ENCODE measurements at places on chromosomes 2 and 18. TPM values are rescaled to one million over a fixed set of nuclear protein-coding genes. Genes with fewer than 3 reads are reported as not detected.
A peak's percentile ranks its signal among the peaks of the same experiment; 100 is the strongest.

DNA sequence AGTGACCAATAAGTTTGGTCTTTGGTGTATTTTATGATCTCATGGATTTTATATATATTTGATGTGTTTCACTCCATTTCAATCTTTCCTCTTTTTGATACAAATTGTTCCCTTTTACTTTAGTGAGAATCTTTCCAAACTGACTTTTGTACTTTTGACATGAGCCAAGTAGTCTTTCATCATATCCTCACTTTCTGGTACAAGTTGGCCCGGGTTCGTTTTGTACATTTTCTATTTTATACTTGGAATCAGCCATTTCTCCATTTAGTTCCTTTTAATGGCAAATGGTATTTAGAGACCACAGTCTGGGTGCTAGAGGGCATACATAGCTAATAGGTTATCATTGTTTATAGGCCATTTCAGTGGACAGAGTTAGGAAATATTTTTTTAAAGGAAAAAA, 147.9 kb upstream of the MYO3B start:
- DNase-seq, result no peak
- H3K4me3 ChIP-seq, result no peak overlapping the region
- H3K36me3 ChIP-seq, result no peaks in the 10 kb centered on the region

DNA sequence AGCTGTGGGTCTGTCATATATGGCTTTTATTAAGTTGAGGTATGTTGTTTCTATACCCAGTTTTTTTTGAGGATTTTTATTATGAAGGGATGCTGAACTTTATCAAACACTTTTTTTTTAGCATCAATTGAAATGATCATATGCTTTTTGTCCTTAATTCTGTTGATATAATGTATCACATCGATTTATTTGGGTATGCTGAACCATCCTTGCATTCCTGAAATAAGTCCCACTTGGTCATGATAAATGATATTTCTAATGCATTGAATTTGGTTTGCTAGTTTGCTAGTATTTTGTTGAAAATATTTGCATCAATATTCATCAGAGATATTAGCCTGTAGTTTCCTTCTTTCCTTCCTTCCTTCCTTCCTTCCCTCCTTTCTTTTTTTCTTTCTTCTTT, 22.5 kb upstream of the CWC22 start:
- no peak for DNase-seq
- no peaks in the 10 kb centered on the region for H3K27me3 ChIP-seq
- H3K27ac ChIP-seq, result no peak overlapping the region

DNA sequence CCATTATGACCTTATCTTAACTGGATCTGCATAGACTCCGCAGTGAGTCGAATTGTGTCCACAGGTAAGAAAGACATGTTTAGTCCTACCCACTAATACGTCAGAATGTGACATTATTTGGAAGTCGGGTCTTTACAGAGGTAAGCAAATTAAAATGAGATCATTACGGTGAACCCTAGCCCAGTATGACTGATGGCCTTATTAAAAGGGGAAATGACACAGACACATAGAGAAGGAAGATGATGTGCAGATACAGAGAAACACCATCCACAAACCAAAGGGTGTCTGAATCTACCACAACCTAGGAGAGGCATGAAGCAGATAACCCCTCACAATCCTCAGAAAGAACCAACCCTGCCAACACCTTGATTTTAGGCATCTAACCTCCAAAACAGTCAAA, 135.6 kb downstream of the GALNT1 start:
- no peaks in the 10 kb centered on the region for H3K36me3 ChIP-seq
- no peak overlapping the region for H3K27ac ChIP-seq
- no peaks in the 10 kb centered on the region for H3K4me1 ChIP-seq
- no peaks in the 10 kb centered on the region for H3K27me3 ChIP-seq

- no peaks in the 10 kb centered on the region for H3K27me3 ChIP-seq
- H3K4me3 ChIP-seq, result no peak overlapping the region
- no peak overlapping the region for H3K27ac ChIP-seq
- H3K36me3 ChIP-seq, result no peaks in the 10 kb centered on the region
- peaks cover 6% of the 10 kb centered on the region for H3K4me1 ChIP-seq
- no peak for DNase-seq
These were observed 91.7 kb downstream of the ZCCHC2 start for GRCh38 chr18:62614494-62614893.

GRCh38 chr2:203550266-203550665, 15.2 kb upstream of the RAPH1 start:
- no peaks in the 10 kb centered on the region for H3K4me1 ChIP-seq
- DNase-seq, result no peak
- H3K27ac ChIP-seq, result no peak overlapping the region
- no peaks in the 10 kb centered on the region for H3K36me3 ChIP-seq
- no peak overlapping the region for H3K4me3 ChIP-seq

GRCh38 chr2:150639383-150639782, 151.9 kb upstream of the RND3 start:
- no peak overlapping the region for H3K4me3 ChIP-seq
- no peak overlapping the region for H3K27ac ChIP-seq
- H3K4me1 ChIP-seq, result no peaks in the 10 kb centered on the region
- no peaks in the 10 kb centered on the region for H3K27me3 ChIP-seq
- no peaks in the 10 kb centered on the region for H3K36me3 ChIP-seq

DNA sequence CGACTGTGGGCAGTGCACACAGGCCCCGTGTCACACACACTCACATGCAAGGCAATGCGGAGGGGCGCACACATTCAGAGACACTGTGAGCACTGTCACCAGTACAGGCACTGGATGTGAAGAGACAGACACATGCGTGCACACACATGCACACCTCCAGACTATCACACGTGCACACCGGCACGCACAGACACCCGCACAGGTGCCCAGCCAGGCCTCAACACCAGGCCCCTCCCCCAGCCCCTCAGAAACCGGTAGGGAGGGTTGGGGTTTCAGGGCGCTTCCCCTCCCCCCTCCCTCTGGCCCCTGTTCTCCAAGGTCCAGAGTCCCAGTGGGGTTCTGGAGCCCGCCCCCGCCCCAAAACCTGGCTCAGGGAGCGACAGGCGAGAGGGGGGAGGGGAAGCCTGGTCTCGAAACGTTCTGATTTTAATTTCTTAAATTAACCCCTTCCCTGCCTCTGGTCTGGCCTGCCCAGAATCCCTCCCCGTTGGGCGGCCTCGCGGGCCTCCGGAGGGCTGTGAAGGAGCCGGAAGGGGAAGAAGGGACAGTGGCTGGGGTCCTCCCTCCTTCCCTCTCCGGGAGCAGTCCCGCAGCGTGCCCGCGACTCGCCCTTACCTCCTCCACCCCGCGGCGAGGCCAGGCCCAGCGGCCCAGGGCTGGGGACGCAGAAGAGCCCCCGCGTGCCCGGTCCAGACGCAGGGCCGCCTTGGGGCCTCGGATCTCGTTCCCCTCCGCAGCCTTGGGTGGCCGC, 558 bp downstream of the FBXO41 start:
- peaks cover 13% of the 10 kb centered on the region for H3K4me1 ChIP-seq
- peak overlapping the region; percentile 60 for H3K4me3 ChIP-seq
- H3K27ac ChIP-seq, result no peak overlapping the region
- H3K36me3 ChIP-seq, result no peaks in the 10 kb centered on the region
- H3K27me3 ChIP-seq, result no peaks in the 10 kb centered on the region

- H3K4me1 ChIP-seq, result no peaks in the 10 kb centered on the region
- H3K4me3 ChIP-seq, result no peak overlapping the region
- no peaks in the 10 kb centered on the region for H3K36me3 ChIP-seq
- no peaks in the 10 kb centered on the region for H3K27me3 ChIP-seq
These were observed 111.8 kb downstream of the TTC27 start for GRCh38 chr2:32739664-32740063.

DNA sequence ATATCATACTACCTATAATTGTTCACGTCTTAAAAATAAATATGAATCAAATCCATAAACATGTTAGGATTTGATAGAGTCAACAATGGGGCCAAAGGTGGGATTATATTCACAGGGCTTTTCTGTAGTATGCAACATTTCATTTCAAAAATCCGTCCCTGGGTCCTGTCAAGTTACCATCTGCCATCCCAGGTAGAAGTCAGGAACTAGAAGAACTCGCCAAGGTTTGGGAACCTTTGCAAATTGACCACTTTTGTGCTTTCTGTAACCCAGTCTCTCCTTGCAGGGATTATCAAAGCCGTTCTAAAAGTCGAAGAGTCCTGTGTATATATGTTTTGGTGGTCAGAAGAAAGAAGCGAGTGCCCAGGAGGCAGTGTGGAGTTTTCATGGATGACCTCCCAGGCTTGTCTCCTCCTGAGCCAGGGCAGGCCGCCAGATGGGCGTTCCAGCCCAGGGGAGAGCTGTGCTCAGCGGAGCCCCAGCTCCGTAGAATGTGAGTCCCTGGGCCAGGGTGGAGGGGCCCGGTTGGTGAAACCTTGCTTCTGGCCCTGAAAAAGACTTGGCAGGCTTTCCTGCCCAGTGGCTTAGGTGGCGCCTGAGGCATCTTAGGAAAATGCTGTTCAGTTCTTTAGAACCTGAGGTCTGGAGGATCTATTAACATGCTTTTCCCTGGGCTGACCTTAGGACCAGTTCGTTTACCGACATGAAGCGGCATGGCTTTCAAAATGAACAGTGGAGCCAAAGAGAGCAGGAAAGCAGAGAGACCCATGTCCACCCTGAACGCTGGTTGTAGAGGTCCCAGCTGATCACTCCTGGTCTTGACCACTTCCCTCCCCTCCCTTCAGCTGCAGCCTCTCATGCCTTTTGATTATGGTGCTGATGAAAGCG, 69.2 kb downstream of the LONRF2 start:
- H3K4me1 ChIP-seq, result no peaks in the 10 kb centered on the region
- DNase-seq, result no peak
- H3K27me3 ChIP-seq, result no peaks in the 10 kb centered on the region
- H3K36me3 ChIP-seq, result no peaks in the 10 kb centered on the region

DNA sequence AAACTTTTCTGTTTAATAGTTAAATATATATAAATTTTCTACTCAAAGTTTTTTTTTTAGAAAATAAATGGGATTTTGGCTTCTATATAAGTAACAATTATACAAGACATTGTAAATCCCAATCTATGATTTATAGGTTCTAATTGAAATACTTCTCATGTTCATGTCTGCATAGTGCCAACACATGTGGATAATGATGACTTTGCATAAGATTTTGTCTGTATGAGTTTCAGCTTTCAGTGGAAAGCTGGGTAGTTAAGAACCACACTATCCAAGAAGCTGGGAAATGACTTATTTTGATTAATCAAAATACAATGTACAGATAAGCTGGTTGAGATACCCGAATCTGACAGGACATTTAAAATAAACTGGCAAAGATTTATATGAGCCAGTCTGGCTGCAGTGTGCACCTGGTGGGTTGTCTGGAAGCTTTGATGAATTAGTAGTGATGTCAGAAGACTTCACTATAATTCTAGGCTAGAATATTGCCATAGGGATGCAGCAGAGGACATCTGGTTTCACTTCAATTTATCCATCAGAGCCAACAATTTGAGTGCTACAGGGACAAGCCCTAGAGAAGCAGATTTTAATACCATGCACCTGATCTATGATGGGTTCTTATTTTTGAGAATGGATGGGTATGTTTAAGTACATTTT, 45.4 kb downstream of the EML6 start:
- H3K4me1 ChIP-seq, result no peaks in the 10 kb centered on the region
- no peaks in the 10 kb centered on the region for H3K27me3 ChIP-seq
- H3K4me3 ChIP-seq, result no peak overlapping the region
- no peak overlapping the region for H3K27ac ChIP-seq

DNA sequence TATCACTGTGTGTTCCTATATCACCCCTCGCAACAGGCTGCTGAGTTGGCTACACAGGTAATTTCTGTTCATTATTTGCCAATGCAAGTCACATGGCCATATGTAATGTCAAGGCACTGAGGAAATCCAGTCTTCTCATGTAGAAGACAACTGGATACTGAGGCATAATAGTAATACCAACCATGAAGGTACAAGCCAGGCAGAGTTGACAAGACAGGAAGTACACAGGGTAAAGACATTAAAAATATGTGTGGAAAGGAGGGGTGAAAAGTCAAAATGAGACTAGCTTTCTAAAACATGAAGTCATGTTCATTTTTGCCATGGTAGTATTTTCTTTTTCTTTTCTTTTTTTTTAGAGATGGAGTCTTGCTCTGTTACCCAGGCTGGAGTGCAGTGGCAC, 17.5 kb upstream of the RNF138 start:
- H3K4me1 ChIP-seq, result no peaks in the 10 kb centered on the region
- no peak overlapping the region for H3K4me3 ChIP-seq
- no peak overlapping the region for H3K27ac ChIP-seq
- H3K36me3 ChIP-seq, result no peaks in the 10 kb centered on the region

DNA sequence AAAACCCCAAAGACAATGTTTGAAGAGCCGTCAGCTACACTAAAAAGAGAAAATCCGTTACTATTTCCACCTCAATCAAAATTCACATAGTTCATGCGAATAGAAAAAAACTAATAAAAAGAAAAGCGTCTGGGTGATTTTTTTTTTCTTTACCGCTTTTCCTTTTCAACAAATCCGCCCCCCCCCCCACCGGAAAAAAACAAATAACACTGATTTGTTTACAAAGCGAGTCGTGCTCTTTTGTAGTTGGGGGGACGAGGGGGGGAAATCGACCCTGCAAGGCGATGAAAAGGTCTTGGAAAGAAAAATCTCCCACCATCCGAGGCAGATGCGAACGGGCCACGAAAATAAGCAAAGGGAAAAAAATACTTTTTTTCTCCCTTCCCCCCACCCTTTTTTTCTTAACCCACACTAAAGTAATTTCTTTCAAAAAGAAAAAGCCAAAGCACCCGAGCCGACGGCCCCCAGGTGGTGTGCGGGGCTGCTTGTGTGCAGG, 638 bp downstream of the ZNF521 start:
- peak overlapping the region; percentile 78 for H3K4me3 ChIP-seq
- peak overlapping the region; percentile 98 for H3K27ac ChIP-seq
- no peaks in the 10 kb centered on the region for H3K36me3 ChIP-seq
- peaks cover 2% of the 10 kb centered on the region for H3K4me1 ChIP-seq
- DNase-seq, result peak; percentile 28

- H3K36me3 ChIP-seq, result no peaks in the 10 kb centered on the region
- no peaks in the 10 kb centered on the region for H3K27me3 ChIP-seq
- DNase-seq, result peak; percentile 65
- H3K4me3 ChIP-seq, result no peak overlapping the region
- H3K27ac ChIP-seq, result peak overlapping the region; percentile 41
These were observed 66.7 kb downstream of the DNMT3A start for GRCh38 chr2:25274868-25275574.

- H3K27me3 ChIP-seq, result no peaks in the 10 kb centered on the region
- no peaks in the 10 kb centered on the region for H3K4me1 ChIP-seq
- no peak for DNase-seq
- H3K36me3 ChIP-seq, result no peaks in the 10 kb centered on the region
- H3K27ac ChIP-seq, result no peak overlapping the region
These were observed 22.6 kb downstream of the PLEK start for GRCh38 chr2:68387408-68388350.

GRCh38 chr2:179266271-179266670, 1.6 kb upstream of the SESTD1 start:
- no peak overlapping the region for H3K4me3 ChIP-seq
- no peaks in the 10 kb centered on the region for H3K4me1 ChIP-seq
- H3K27ac ChIP-seq, result no peak overlapping the region
- no peaks in the 10 kb centered on the region for H3K27me3 ChIP-seq

- H3K27ac ChIP-seq, result no peak overlapping the region
- DNase-seq, result no peak
- H3K4me3 ChIP-seq, result no peak overlapping the region
These were observed 31.7 kb downstream of the TMEM178A start for GRCh38 chr2:39697454-39697853.

- no peak for DNase-seq
- H3K4me3 ChIP-seq, result no peak overlapping the region
- peaks cover 33% of the 10 kb centered on the region for H3K4me1 ChIP-seq
- no peaks in the 10 kb centered on the region for H3K27me3 ChIP-seq
These were observed 2.3 kb upstream of the TMEM37 start for GRCh38 chr2:119429225-119429981.

Gene SMARCAL1
- total RNA-seq, result 17.9 TPM

Gene UCN
- total RNA-seq, result 1.5 TPM

Gene PDE11A
- 0.92 TPM for total RNA-seq

Gene REL
- 45.1 TPM for total RNA-seq

Gene TEKT4
- 0.38 TPM for total RNA-seq

Gene CCBE1
- 23.4 TPM for total RNA-seq

Gene TWIST2
- 17.8 TPM for total RNA-seq

Gene KCNG2
- total RNA-seq, result 0.23 TPM

Gene ECEL1
- 48.8 TPM for total RNA-seq

Gene LYPD1
- 43.9 TPM for total RNA-seq

Gene POTEJ
- not detected for total RNA-seq

Gene CD8A
- total RNA-seq, result 0.53 TPM

Gene LONRF2
- 29.5 TPM for total RNA-seq
